ENCODE measurements at places on chromosomes 1 and 21. TPM values are rescaled to one million over a fixed set of nuclear protein-coding genes. Genes with fewer than 3 reads are reported as not detected.
A peak's percentile ranks its signal among the peaks of the same experiment; 100 is the strongest.

The LCA5L gene
- 1.4 TPM for total RNA-seq

DNA sequence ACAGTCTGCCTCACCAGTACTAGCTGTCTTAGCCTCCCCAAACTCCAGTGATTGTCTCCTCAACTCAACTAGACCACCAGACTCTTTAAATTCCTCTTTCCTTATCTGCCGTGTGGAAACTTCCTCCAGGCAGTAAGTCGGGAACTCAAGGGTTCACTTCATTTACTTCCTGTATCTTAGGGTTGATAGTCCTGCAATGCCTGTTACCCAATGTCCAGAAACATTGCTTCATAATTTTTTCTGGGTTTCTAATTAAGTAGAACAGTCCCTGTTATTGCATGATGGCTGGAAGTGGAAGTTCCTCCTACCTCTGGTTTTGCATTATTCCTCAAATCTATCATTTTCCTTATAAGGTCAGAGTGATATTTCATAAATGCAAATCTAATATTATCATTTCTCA is 60.8 kb upstream of the RNF11 start:
- H3K27ac ChIP-seq, result no peak overlapping the region
- no peaks in the 10 kb centered on the region for H3K4me1 ChIP-seq
- H3K36me3 ChIP-seq, result 0 out of 2 replicates have a peak, but pooled peaks cover 6% of the 10 kb centered on the region
- no peak overlapping the region for H3K4me3 ChIP-seq
- no peak for DNase-seq

DNA sequence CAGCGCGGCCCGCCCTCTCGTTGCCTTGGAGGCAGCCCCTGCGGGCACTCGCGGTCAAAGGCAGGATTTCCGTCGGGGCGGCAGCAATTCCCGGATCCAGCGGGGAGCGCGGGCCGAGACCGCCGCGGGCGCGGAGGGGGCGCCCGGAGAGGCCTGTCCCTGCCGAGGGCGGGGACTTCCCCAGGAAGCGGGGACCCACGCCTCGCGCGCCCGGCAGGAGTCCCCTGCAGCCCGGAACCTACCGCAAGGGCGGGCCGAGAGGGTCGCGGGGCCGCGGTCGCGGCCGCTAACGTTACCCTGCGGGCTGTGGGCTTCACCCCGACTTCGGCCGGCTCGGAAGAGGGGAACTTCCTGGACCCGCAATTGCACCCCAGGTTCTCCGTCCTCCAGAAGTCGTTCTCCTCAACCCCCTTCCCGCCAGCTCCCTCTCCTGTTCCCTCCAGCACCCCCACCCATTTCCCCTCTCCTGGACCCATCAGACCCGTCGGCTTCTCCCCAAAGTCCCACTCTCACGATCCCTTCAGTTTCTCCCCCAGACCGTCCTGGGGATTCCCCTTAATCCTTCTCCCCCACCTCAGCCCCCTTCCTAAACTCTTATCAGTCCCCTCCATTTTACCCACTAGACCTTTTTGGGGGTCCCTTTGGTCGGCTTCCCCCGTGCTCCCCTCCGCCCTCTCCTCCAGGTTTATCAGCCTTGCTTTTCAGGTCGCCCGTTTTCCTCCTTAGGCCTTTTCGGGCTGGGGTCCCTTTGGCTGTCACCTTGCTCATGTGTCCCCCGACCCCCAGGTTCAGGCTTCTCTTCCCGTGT is 604 bp downstream of the FGR start:
- H3K27me3 ChIP-seq, result peaks cover 19% of the 10 kb centered on the region
- no peak for DNase-seq
- peaks cover 11% of the 10 kb centered on the region for H3K4me1 ChIP-seq
- no peaks in the 10 kb centered on the region for H3K36me3 ChIP-seq

The CASZ1 gene
- 0.87 TPM for total RNA-seq

The ASCL5 gene
- not detected for total RNA-seq

- H3K4me3 ChIP-seq, result no peak overlapping the region
- H3K27me3 ChIP-seq, result no peaks in the 10 kb centered on the region
- H3K4me1 ChIP-seq, result no peaks in the 10 kb centered on the region
- no peak overlapping the region for H3K27ac ChIP-seq
- H3K36me3 ChIP-seq, result no peaks in the 10 kb centered on the region
These were observed 337.5 kb downstream of the CHRM3 start for GRCh38 chr1:239723776-239724367.

- peaks cover 21% of the 10 kb centered on the region for H3K4me1 ChIP-seq
- H3K36me3 ChIP-seq, result no peaks in the 10 kb centered on the region
- no peak overlapping the region for H3K4me3 ChIP-seq
- H3K27ac ChIP-seq, result no peak overlapping the region
These were observed 107.3 kb downstream of the NMNAT2 start for GRCh38 chr1:183310753-183311479.

The SHE gene
- total RNA-seq, result not detected

DNA sequence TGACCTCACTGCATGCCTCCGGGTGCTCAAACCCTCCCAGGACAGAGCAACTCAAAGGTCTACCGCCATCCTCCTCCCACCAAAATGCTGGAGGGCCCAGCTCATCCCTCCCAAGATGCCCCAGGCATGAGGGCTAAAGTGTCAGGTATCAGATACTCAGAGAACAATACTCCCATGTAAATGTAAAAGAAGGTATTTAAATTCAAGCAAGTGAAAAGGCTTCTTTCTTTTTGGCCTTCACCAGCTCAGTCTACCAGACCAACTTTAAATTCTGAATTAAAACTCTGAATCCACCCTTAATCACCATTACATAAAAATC is 3.0 kb downstream of the PARP1 start:
- H3K4me3 ChIP-seq, result no peak overlapping the region
- H3K36me3 ChIP-seq, result peaks cover 19% of the 10 kb centered on the region
- H3K27me3 ChIP-seq, result peaks cover 3% of the 10 kb centered on the region
- H3K4me1 ChIP-seq, result peaks cover 41% of the 10 kb centered on the region

DNA sequence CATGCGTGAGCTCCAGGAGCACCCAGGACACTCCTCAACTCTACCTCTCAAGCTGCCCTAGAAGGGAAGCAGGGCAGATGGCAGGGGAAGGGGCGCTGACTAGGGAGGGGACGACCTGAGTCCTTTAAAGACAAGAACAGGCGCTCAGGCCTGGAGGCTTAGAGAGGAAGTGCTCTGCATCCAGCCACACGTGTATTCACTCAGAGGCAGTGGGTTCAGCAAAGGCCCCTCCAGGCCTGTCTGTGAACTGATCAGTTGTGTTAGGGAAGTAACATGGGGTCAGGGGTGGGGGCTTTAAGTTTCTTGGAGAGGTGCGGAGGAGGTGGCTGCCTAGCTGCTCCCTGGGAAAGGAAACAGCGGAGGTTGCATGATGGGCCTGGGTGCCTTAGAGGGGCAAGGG is 37.1 kb upstream of the ARF1 start:
- no peaks in the 10 kb centered on the region for H3K36me3 ChIP-seq
- H3K27me3 ChIP-seq, result peaks cover 8% of the 10 kb centered on the region
- H3K4me3 ChIP-seq, result no peak overlapping the region
- no peak overlapping the region for H3K27ac ChIP-seq
- DNase-seq, result no peak
- H3K4me1 ChIP-seq, result no peaks in the 10 kb centered on the region

- no peaks in the 10 kb centered on the region for H3K36me3 ChIP-seq
- no peak overlapping the region for H3K27ac ChIP-seq
- H3K4me3 ChIP-seq, result no peak overlapping the region
- no peak for DNase-seq
- peaks cover 9% of the 10 kb centered on the region for H3K27me3 ChIP-seq
These were observed 12.2 kb downstream of the CRABP2 start for GRCh38 chr1:156692925-156693847.

DNA sequence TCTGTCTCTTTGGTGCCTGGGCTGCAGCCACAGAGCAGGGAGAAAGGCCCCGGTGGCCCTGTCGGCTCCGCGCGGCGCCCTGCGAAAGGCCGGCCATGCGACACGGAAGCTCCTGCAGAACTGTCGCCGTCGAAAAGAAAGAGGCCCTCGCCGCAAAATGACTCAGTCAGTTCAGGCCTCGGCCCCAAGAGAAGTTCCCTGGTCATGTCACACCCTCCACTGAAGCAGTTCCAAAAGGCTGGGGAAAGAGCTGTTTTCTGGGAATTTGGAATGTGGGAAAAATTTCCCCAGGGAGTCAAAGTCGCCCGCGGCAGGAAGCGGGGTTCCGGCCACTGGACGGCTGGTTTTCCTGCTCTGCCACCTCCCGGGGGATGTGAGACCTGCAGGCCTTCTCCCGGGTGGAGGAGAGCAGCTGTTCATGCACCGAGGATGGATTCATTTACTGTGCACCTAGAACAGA is 115.8 kb upstream of the ZNF678 start:
- no peaks in the 10 kb centered on the region for H3K36me3 ChIP-seq
- H3K4me1 ChIP-seq, result no peaks in the 10 kb centered on the region
- peaks cover 11% of the 10 kb centered on the region for H3K27me3 ChIP-seq
- H3K27ac ChIP-seq, result no peak overlapping the region
- DNase-seq, result no peak

The MYBPH gene
- total RNA-seq, result 0.13 TPM

DNA sequence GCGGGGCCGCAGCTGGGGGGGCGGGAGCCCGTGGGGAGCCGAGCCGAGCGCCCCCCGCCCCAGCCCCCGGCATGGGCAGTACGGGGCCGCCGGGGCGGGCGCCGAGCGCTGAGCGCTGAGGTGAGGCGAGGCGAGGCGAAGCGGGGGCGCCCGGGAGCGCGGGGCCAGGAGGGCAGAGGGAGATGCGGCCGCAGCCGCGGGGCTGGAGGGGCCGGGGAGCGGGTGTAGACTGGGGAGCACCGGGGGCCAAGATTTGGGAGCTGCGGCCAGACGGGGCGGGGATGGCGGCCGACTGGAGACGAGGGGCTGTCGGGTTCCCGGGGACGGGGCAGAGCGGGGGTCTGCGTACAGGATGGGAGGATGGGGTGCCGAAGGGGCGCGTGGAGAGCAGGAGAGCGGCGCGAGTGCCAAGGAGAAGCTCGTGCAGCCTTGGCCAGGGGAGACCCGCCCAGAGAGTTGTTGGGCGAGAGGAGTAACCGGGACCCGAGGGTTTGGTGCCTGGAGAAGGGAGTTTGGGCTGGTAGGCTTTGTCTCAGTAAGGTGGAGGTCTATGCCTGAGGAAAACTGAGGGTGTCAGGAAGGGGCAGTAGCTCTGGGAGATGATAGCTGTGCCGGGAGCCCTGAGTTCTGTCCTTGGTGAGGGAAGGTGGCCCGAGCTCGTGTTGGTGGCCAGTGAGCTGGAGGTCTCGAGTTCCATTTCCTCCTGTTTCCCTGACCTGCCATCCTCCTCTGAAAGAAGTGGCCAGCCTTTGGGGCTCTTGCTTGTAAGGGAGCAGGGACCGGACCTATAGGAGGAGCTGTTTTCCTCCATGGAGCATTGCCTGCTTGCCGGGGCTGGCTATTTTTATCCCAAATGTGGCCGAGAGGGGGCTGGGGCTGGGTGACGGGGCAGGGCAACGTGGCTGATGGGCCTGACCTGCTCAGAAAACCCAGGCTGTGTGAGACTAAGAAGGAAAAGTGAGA is 539 bp downstream of the ATP8B2 start:
- peaks cover 39% of the 10 kb centered on the region for H3K4me1 ChIP-seq
- peaks cover 4% of the 10 kb centered on the region for H3K36me3 ChIP-seq
- peak overlapping the region; percentile 97 for H3K4me3 ChIP-seq

GRCh38 chr1:228177721-228178710 is 12.4 kb downstream of the IBA57 start:
- H3K27me3 ChIP-seq, result peaks cover 2% of the 10 kb centered on the region
- no peak overlapping the region for H3K27ac ChIP-seq
- no peak for DNase-seq

GRCh38 chr1:22550021-22550420 is 13.3 kb upstream of the EPHA8 start:
- H3K4me1 ChIP-seq, result no peaks in the 10 kb centered on the region
- H3K4me3 ChIP-seq, result no peak overlapping the region
- H3K27me3 ChIP-seq, result peaks cover 83% of the 10 kb centered on the region
- no peak overlapping the region for H3K27ac ChIP-seq
- DNase-seq, result no peak

DNA sequence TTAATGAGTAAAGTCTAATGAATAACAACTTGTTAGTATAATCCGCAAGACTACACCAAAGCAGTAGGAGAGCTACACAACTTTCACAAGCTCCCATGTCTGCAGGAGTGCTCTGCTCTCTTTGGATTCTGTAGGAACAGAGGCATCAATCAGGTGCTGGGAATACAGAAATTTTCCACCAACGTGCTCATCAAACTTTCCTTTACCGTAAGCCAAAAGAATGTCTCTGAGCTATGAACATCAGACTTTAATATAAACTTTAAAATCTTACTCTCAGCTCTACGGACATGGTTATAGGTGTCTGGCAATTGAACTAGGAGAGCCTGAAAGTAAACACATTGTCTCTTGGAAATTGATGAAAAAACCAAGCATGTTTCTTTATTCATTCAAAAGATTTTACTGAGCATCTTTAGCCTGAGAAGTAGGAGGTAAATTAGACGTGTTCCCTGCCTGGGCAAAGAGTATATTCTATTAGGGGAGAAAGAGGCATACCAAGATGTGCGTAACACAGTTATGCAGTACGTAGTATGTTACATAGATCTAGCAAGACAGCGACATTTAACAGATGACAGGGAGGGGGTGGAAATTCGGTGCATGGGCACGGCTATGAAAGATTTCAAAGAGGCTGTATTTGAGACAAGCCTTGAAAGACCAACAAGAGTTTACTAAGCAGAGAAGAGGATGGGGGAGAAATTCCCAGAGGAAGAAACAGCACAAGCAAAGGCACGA is 85.2 kb downstream of the TM2D1 start:
- no peak overlapping the region for H3K27ac ChIP-seq
- H3K4me3 ChIP-seq, result no peak overlapping the region
- no peaks in the 10 kb centered on the region for H3K36me3 ChIP-seq
- no peak for DNase-seq
- H3K27me3 ChIP-seq, result peaks cover 3% of the 10 kb centered on the region
- peaks cover 7% of the 10 kb centered on the region for H3K4me1 ChIP-seq

DNA sequence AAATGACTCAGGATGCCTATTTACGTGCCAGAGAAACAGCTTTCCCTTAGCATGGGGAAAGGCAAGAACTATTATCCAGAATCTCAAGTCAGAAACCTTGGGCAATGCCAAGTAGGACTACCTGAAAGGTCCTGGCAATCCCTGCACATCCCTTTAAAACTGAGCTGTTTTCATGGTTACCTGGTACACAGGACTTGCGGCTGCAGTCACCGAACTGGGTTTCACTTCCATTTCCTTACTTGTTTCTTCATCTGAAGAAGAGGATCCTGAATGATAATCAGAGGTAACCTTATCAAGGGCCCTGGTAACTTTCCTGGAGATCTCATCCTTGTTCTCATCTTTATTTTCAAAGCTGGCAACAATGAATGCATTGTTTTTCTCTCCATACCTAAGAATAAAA is 14.3 kb downstream of the BTG3 start:
- H3K4me1 ChIP-seq, result peaks cover 9% of the 10 kb centered on the region
- no peaks in the 10 kb centered on the region for H3K27me3 ChIP-seq
- no peak overlapping the region for H3K27ac ChIP-seq
- DNase-seq, result no peak
- H3K4me3 ChIP-seq, result no peak overlapping the region

GRCh38 chr1:60390593-60391282 is 317.2 kb upstream of the C1orf87 start:
- DNase-seq, result no peak
- H3K36me3 ChIP-seq, result no peaks in the 10 kb centered on the region
- no peak overlapping the region for H3K27ac ChIP-seq
- H3K4me1 ChIP-seq, result no peaks in the 10 kb centered on the region

- DNase-seq, result no peak
- H3K4me3 ChIP-seq, result no peak overlapping the region
- H3K4me1 ChIP-seq, result no peaks in the 10 kb centered on the region
- no peak overlapping the region for H3K27ac ChIP-seq
- H3K27me3 ChIP-seq, result peaks cover 18% of the 10 kb centered on the region
These were observed 64.3 kb downstream of the DMRTA2 start for GRCh38 chr1:50358962-50359361.

The MMEL1 gene
- not detected for total RNA-seq
